Glomerular endothelial cell (primary cell): ENCODE measurements at places on chromosomes 6 and 20.

- no peak for DNase-seq
Measured at GRCh38 chr6:45843848-45844521, 171.7 kb downstream of the CLIC5 start.

GRCh38 chr6:37130704-37131103 is 39.2 kb upstream of the PIM1 start:
- DNase-seq: no peak

- no peak for DNase-seq
Measured at GRCh38 chr6:73145690-73146089, 79.6 kb downstream of the KHDC1L start.

GRCh38 chr20:32909896-32910571 is 51.3 kb downstream of the EFCAB8 start:
- DNase-seq: no peak

- DNase-seq: no peak
Measured at GRCh38 chr6:47788498-47788884, 6.7 kb downstream of the OPN5 start.

- DNase-seq: no peak
Measured at GRCh38 chr6:145489583-145489982, 245.7 kb downstream of the EPM2A start.

GRCh38 chr20:43238833-43239232 is 49.1 kb upstream of the PTPRT start:
- no peak for DNase-seq
